ENCODE measurements at places on chromosomes 3 and 15.
A peak's percentile ranks its signal among the peaks of the same experiment; 100 is the strongest.

DNA sequence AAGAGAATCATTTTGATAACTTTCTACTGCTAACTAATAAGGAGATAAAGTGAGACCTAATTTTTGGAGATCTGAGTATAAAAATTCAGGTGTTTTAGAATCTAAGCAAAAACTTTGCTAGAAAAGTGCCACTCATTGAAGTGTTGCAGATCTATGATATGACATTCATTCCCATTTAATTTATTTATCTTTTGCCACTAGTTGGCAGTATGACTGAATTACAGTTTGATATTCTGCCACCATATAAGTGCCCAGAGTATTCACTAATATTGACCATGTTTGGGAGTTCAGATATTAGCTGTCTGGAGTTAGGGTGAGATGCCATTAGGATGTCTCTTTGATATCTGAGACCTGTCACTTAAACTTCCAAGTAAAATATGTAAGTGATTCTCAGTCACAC is 251.3 kb upstream of the GBE1 start:
- no peak for DNase-seq

DNA sequence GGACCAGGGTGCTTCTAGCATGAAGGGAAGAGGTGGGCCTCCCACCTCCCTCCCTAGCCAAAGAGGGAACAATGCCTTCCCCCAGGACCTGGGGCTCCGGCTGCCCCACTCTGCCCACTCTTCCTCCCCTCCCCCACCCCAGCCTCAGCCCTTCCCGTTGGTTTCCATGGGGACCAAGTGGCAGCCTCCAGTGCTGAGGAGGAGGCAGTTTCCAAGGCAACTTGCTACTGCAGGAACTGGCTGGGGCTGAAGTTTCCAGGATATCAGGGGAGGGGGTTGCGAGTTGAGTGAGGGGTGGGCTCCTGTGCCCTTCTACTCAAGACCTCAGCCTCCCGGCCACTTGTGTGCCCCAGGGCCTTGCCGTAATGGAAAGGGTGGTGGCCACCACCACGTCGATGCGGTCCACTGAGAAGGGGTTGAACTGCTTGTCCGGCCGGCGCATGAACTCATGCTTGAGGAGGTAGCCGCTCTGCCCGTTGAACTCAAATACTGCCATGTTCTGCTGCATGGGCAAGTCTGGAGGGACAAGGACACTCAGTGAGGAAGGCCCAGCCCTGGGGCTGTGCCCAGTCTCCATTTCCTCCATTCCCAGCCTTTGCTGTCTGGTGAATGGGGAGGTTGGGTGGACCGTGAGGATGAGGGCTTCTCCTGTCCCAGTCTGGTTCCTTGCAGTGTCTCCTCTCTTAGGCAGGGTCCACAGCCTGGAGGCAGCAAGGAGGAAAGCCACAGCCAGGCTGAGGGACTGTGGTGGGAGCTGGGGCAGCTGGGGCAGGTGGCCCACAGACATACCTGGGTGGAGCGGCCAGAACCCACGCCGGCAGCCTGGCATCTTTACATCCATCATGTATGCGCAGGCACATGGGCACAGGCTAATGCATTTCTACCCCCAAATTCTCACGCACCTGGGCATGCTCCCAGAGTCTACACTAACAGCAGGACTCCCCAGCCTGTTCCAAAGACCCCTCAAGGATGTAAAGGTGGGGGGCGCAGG is 11.3 kb upstream of the ANKRD63 start:
- no peak for DNase-seq

DNA sequence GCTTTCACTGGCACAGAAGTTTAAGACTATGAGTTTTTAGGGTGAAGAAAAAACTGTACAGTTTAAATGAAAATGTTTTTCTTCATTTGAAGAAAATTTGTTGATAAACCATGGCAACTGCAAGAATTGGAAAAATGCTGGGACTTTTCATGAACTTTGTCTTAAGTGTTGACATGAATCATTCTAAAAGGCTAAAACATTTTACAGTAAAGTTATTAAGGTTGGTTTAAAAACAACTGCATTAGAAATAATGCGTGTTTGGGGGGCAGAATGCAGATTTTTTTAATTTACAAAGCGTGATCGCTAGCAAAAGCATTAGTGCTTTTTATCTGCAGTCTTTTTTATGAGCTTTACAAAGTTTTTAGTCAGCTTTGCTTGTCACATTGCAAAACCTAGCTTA is 601.9 kb upstream of the TGFBR2 start:
- no peak for DNase-seq

DNA sequence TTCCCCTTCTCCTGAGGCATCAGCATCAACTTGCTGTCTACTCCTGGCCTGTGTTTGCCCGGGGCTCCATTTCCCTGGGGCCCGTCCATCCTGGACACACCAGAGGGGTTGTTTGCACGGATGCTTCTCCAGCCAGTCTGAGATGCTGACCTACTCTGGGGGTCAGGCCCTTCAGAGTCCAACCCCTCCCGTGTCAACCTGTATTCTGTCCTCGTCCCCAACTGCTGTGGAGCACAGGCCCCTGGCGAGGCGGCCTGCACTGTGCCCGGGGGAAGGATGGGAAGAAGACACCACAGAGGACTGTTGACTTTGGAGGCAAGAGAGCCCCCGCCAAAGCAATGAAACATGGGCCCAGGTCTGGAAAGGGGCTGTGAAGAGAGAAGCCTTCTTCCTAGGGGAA is 25.8 kb downstream of the ALS2CL start:
- DNase-seq: peak; percentile 2

DNA sequence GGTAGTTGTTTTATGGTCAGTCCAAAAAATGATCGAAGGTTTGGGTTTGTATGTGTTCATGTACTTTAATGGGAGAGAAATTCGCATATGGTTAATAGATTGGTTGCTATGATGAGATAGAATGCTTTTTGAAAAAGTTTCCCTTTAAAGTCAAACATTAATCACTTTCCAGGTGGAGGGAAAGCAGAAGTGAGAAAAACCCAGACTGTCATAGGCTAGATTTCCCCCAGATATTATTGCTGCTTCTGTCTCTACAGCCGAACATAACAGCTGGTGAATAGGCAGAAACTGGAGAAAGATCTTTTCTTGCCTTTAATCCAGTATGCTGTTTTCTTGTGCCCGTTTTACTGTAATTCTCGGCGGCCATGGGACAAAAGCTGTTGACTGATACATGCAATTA is 287.6 kb downstream of the SOX2 start:
- no peak for DNase-seq

DNA sequence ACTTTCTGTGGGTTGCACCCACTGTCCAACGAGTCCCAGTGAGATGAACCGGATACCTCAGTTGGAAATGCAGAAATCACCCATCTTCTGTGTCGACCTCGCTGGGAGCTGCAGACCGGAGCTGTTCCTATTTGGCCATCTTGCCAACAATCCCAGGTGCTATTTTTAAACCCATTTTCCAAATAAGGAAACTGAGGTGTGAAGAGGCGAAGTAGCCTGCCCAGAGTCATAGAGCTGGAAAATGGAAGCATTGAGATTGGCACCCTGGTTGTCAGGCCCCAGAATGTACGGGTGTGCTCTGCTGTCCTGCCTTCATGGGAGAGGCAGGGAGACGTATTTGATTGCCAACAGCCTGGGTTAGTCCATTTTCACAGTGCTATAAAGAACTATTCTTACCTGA is 39.6 kb downstream of the TMEM266 start:
- DNase-seq: no peak

GRCh38 chr15:25066708-25067107 is 111.9 kb downstream of the SNRPN start:
- no peak for DNase-seq

GRCh38 chr3:111858642-111859041 is 423 bp upstream of the PHLDB2 start:
- no peak for DNase-seq

DNA sequence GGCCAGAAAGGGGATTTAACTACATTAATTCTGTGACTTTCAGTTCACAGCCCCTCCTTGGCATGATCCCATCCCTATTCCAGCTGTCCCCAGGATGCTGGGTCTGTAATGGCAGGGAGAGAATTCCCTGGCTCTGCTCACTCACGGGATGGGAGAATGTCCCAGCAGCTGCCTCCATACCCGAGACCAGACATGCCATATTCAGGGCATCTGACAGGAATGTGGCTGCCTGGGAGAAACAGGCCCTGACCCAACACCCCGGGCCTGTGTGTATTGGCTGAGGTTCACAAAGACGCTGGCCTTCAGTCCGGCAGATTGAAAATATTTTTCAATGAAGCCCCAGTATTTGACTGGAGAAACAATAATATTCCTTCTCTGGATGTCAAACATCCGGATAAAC is 83.6 kb upstream of the SMAD3 start:
- no peak for DNase-seq

- no peak for DNase-seq
Measured at GRCh38 chr15:80949756-80950155, 39.9 kb downstream of the MESD start.

- DNase-seq: no peak
Measured at GRCh38 chr15:90873998-90874605, 5.7 kb downstream of the FURIN start.

GRCh38 chr3:136817448-136817847 is 1.5 kb upstream of the SLC35G2 start:
- no peak for DNase-seq

- DNase-seq: no peak
Measured at GRCh38 chr3:85255949-85256348, 297.2 kb downstream of the CADM2 start.

- no peak for DNase-seq
Measured at GRCh38 chr3:55534876-55535275, 47.8 kb upstream of the WNT5A start.

- peak; percentile 65 for DNase-seq
Measured at GRCh38 chr15:69478259-69478781, 25.7 kb downstream of the RPLP1 start.

- DNase-seq: no peak
Measured at GRCh38 chr15:91182101-91182500, 82.0 kb downstream of the SV2B start.

DNA sequence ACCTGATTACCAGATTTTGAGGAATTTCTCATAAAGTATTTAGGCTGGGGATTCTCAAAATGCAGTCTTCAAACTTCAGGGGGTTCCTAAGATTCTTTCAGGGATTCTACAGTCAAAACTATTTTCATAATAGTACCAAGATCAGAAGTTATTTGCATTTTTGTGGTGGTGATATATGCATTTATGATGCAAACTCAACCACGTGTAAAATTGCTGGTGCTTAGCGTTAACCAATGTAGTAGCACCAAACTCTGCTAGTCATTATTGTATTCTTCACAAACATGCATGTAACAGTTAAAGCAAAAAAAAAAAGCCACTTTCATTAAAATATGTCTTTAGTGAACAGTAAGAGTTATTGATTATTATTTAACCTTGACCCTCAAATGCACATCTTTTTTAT is 274.9 kb upstream of the DNAJC19 start:
- no peak for DNase-seq

GRCh38 chr3:177468331-177468730 is 271.0 kb upstream of the TBL1XR1 start:
- no peak for DNase-seq

GRCh38 chr3:31105438-31106077 is 211.1 kb upstream of the GADL1 start:
- DNase-seq: peak; percentile 37

- no peak for DNase-seq
Measured at GRCh38 chr3:98778852-98779413, 15.8 kb downstream of the ST3GAL6 start.

- no peak for DNase-seq
Measured at GRCh38 chr3:76669322-76669721, 370.6 kb upstream of the ROBO2 start.

DNA sequence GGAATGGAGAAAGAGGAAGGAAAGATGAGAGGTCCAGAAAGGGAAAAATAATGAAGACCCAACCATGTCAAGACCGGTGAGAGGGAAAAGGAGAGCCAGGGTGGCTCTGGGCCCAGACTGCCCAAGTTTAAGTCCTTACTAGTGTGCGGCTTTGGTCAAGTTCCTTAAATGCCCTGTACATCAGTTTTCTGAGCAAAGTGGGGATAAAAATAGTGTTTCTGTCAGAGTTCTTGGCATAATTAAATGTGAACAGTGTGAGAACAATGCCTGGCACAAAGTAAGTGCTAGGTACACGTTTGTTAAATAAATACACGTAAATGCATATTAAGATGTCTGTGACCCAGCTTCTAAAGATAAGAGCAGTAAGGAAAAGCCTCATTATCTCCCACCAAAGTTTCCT is 23.8 kb downstream of the WWTR1 start:
- no peak for DNase-seq

GRCh38 chr3:9170851-9171160 is 78.6 kb downstream of the SRGAP3 start:
- DNase-seq: no peak

DNA sequence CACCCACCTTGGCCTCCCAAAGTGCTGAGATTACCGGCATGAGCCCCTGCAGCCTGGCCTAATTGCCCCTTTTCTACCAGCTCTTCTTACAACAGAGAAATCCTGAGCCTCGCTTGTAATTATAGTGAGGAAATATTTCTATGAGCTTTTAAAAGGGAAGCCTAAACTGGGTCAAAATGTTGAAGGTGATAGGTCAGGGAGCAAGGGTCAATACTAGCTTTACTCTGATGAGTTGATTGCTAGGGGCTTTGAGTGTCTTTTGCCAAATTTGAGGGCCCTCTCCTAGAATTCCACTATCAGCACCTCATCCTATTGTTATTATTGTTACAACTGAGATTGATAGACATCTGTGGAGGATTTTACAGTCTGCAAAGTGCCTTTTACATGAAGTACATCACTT is 62.4 kb upstream of the PIAS1 start:
- no peak for DNase-seq

DNA sequence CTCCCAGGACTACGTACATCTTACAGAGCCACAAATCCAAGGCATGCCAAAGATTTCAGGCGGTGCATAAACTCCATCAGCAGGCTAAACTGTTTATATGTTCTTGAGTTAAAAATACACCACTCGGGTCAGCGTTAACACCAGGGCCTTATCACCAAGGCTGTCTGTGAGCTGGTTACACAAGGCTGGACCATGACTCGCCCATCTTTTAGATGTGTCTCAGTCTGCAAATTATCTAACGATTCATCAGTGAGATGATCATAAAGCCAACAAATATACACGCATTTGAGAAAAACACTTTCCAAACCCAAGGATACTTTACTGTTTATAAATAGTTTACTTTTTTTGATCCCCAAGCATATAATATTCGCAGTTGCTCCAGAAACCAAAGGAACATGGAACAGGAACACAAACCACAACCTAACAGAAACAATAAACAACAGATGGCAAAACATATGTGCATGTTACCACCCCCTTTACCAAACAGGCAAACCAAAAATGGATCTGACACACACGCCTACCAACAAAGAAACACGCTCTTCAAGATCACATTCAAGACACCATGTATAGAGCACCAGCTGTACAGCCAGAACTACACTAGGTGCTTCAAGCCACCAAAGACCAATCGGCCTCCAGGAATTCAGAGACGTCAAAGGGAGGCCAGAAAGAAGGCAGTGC is 15.4 kb downstream of the LRIG1 start:
- DNase-seq: no peak

DNA sequence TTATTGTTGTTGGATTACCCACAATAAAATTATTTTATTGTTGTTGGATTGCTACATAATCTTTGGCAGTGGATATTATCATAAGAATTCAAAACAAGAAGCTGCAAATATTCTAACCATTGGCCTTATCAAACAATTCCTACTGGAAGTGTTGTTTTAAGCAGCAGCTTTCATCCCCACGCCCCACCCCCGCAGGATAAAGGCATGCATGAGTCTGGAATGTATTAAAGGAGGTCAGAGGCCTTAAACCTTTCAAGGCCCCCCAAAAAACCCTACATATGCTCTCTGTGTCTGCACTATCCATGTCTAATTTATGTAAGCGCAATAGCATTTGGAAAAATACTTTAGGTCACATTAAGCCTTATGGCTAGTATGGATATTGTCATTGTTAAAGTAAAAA is 23.1 kb downstream of the P3H2 start:
- no peak for DNase-seq

GRCh38 chr3:15535732-15536131 is 14.2 kb upstream of the COLQ start:
- peak; percentile 58 for DNase-seq

GRCh38 chr3:49081429-49081828 is 12.4 kb downstream of the QRICH1 start:
- no peak for DNase-seq

Data from activated CD4-positive, alpha-beta T cell treated with anti-CD3 and anti-CD28 coated beads for 48 hours (primary cell).